ENCODE measurements at places on chromosomes 5 and 9.

- DNase-seq = no peak
- no peaks in the 10 kb centered on the region for H3K27me3 ChIP-seq
- no peak overlapping the region for H3K4me3 ChIP-seq
Measured at GRCh38 chr5:173904151-173904550, 16.0 kb downstream of the CPEB4 start.

- no peak overlapping the region for H3K4me3 ChIP-seq
- H3K4me1 ChIP-seq = no peaks in the 10 kb centered on the region
- H3K36me3 ChIP-seq = no peaks in the 10 kb centered on the region
- DNase-seq = no peak
- no peaks in the 10 kb centered on the region for H3K27me3 ChIP-seq
Measured at GRCh38 chr5:74156728-74157383, 483.7 kb downstream of the ENC1 start.

DNA sequence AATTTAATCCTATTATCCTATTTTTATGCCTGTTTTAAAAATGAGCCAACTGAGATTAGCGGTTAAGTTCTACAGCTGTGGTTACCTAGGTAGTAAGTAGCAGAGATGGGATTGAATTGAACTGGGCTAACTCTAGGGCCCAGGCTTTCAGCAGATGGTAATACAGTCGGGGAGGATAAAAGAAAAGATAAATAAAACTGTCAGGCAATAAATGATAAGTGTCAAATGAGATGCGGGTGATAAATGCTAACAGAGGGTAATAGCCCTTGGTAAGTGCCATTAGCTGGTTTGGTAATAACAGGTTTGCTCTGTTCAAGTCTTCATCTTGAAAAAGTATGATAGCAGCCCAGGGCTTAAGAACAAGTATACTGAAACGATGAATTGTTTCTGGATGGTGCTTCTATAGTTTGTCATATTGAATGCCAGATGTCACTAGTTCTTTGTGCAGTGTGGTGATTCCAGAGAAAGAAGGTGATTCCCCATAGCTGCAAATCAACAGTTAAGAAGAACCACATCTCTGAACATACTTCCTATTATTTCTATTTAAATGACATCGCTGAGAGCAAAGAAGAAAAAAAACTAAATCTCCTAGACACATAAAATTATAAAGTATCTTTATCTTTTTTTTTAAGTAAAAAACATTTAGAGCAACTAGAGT lies 360.8 kb upstream of the PANK3 start:
- H3K4me3 ChIP-seq = no peak overlapping the region
- no peaks in the 10 kb centered on the region for H3K36me3 ChIP-seq
- no peak for DNase-seq
- H3K27me3 ChIP-seq = no peaks in the 10 kb centered on the region

DNA sequence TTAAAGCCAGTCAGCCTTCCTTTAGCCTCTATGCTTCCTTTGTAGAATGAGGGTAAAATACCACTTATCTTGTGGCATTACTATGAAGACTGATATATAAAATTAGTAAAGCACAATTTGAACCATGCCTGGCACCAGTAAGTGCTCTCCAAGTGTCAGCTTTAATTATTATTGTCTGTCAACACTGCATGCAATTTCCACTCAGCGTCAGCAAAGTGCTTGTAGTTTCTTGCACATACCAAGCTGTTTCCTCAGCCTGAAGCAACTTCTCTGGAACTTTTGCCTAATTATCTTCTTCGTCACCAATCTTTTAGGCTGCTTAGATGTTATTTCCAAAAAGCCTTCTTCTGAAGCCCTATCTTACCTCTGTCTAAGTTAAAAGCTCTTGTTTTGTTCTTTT lies 177.3 kb downstream of the CDC42SE2 start:
- H3K27me3 ChIP-seq = no peaks in the 10 kb centered on the region
- H3K27ac ChIP-seq = no peak overlapping the region
- H3K36me3 ChIP-seq = peaks cover 1% of the 10 kb centered on the region
- H3K4me3 ChIP-seq = no peak overlapping the region
- no peak for DNase-seq

DNA sequence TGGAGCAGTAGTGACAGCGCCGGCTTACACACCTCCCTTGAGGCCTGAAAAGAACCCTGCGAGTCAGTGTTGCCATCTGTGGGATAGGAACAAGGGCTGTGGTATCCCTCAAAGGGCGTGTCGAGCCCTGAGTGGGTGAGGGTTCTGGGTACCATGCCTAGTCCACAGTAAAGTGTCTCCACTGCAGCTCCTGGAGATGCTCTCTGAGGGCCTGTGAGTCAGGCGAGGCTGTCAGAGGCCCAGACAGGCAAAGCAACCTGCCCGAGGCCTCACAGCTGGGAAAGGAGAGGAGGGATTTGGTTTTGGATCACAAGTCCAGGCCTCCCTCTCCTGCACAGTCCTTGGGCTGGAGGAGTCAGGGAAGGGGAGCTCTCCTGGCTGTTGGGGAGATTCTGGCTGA lies 6.1 kb downstream of the PRRX2 start:
- H3K4me1 ChIP-seq = no peaks in the 10 kb centered on the region
- H3K36me3 ChIP-seq = no peaks in the 10 kb centered on the region
- H3K27me3 ChIP-seq = no peaks in the 10 kb centered on the region
- no peak for DNase-seq
- H3K4me3 ChIP-seq = no peak overlapping the region

- H3K27me3 ChIP-seq = no peaks in the 10 kb centered on the region
- H3K36me3 ChIP-seq = no peaks in the 10 kb centered on the region
- DNase-seq = no peak
Measured at GRCh38 chr5:101782352-101783103, 513.6 kb downstream of the SLCO4C1 start.

DNA sequence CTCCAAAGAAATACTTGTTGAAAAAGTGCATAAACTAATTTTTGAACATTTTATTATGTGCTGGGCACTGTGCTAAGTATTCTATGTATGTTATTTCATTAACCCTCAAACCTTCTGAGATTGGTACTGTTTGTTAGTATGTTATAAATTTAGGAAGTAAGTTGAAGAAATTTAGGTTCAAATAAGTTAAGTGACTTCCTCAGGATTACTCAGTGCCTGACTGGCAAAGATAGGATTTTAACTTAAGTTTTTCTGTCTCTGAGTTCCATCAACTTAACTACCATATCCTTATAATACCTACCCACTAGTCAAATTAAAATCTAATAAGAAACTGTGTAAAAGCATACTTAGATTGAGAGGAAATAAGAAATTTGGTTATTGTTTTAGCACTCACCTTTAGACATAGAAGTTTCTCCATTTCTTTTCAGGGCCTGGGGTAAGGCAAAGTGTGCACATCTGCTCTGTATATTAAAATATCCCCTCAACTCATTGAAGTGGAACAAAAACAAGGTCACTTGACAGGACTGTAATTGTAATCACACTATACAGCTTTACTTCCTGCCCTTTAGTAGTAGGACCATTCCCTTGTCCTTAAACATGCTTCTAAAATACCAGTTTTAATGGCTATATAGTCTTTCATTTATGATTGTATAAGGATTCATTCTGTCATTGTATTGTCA lies 15.2 kb downstream of the TGFBR1 start:
- H3K27me3 ChIP-seq = no peaks in the 10 kb centered on the region
- H3K27ac ChIP-seq = no peak overlapping the region
- no peaks in the 10 kb centered on the region for H3K4me1 ChIP-seq
- no peaks in the 10 kb centered on the region for H3K36me3 ChIP-seq
- DNase-seq = no peak

DNA sequence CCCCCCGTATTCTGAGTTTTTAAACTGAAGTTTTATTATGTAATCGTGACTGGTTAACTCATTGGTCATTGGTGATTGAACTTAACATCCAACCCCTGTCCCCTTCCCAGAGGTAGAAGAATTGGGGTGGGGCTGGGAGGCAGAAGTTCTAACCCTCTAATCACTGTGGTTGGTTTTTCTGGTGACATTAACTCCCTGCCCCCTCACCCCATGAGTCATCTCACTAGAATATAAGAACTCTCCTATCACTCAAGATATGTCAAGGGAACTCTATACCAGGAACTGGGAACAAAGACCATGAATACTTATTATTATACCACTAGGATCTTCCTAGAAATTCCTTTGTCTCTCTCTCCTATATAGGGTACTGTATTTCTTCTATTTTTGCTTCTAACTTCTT lies 52.3 kb upstream of the CAVIN4 start:
- no peak overlapping the region for H3K27ac ChIP-seq
- H3K36me3 ChIP-seq = no peaks in the 10 kb centered on the region
- no peak overlapping the region for H3K4me3 ChIP-seq

GRCh38 chr5:36879274-36880033 lies 2.9 kb downstream of the NIPBL start:
- peaks cover 23% of the 10 kb centered on the region for H3K4me1 ChIP-seq
- no peak overlapping the region for H3K27ac ChIP-seq
- DNase-seq = no peak
- H3K36me3 ChIP-seq = no peaks in the 10 kb centered on the region
- no peaks in the 10 kb centered on the region for H3K27me3 ChIP-seq

DNA sequence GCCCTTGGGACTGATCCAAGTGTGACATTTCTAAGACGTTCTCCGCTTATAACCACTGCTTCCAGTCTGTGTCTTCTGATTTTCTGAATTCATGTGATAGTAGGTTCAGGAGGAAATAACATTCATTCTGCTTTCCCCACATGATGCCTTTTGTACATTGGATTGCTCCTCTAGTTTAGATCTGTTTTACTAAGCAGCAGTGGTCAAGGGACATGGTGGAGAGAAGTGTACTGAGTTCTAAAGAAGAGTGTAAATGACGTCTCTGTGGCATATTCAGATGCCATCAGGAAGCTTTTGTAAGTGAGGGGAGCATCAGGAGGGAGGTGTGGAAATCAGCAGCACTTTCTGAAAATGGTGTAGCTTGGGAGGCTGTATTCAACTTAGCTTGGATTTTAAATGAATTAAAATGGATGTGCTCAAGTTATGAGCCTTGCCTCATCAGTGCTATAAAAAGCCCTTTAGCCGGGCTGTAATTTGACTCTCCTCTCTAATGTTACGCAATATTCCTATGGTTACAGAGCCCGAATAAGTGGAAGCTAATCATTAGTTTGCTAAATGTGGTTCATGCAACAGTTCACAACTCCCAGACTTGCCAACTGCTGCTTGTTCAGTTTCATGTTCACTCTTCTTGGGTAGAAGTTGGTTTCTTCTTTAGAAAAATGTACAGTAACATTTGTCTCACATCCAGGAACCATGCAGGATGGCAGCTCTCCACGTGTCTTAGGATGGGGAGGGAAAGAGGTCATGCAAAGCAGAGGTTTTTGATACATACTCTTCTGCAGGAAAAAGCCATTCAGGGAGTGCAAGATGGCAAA lies 281.3 kb downstream of the ARHGAP26 start:
- H3K4me3 ChIP-seq = no peak overlapping the region
- H3K27ac ChIP-seq = peak overlapping the region; percentile 7
- H3K36me3 ChIP-seq = no peaks in the 10 kb centered on the region
- 0 out of 2 replicates have a peak, but pooled peaks cover 8% of the 10 kb centered on the region for H3K4me1 ChIP-seq
- H3K27me3 ChIP-seq = no peaks in the 10 kb centered on the region

DNA sequence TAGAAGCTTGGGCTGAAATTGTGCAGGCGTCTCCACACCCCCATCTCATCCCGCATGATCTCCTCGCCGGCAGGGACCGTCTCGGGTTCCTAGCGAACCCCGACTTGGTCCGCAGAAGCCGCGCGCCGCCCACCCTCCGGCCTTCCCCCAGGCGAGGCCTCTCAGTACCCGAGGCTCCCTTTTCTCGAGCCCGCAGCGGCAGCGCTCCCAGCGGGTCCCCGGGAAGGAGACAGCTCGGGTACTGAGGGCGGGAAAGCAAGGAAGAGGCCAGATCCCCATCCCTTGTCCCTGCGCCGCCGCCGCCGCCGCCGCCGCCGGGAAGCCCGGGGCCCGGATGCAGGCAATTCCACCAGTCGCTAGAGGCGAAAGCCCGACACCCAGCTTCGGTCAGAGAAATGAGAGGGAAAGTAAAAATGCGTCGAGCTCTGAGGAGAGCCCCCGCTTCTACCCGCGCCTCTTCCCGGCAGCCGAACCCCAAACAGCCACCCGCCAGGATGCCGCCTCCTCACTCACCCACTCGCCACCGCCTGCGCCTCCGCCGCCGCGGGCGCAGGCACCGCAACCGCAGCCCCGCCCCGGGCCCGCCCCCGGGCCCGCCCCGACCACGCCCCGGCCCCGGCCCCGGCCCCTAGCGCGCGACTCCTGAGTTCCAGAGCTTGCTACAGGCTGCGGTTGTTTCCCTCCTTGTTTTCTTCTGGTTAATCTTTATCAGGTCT lies at the start of gene C9orf72:
TSS of gene C9orf72 (minus strand) at position 564 of the 716 bp plus-strand sequence. CDS start 6,361 bp downstream, outside the sequence.
- peak within 1 kb of the TSS; percentile 97 for H3K27ac ChIP-seq
- peak; percentile 46 for DNase-seq
- H3K4me3 ChIP-seq = peak within 1 kb of the TSS; percentile 45
- H3K36me3 ChIP-seq = no peaks in the 10 kb centered on the region
- no peaks in the 10 kb centered on the region for H3K4me1 ChIP-seq

DNA sequence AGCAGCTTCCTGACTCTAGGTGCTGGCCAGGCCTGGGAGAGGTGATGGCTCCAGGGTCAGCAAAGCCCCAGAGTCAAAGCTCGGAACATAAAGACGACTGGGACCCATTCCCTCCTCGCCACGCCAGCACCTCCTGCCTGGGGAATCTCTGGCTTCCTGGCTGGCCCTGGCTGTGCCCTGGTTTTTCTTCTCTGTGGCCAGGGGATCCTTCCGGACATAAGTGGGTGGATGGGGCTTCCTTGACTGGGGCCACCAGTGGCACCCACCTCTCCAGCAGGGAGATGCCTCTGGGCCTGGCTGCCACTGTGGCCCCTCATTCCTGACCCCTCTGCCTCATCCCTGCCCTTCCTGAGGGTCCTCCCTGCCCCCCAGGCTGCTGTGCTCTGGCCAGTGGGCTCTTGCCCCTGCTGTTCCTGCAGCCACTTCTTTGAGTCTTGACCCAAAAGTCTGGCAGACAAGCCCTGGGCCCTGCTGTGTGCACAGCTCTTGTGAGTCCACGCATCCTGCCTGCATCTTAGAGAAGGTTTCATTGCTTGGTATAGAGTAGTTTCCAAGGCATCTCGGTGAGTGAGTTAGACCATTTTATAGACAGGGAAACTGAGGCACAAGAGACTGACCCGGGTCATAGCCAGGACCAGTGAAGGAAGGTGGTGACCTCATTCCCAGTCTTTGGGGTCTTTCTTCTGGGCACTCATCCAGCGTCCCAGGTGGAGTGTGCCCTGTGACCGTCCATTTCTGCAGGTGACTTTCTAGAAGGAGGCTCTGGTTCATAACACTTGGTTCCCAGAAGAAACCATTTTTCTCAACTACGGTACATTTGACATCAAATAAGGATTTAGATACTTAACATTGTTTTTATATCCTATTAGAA lies 17.3 kb upstream of the LPCAT1 start:
- H3K27me3 ChIP-seq = no peaks in the 10 kb centered on the region
- DNase-seq = no peak
- no peak overlapping the region for H3K4me3 ChIP-seq
- H3K4me1 ChIP-seq = no peaks in the 10 kb centered on the region
- H3K36me3 ChIP-seq = no peaks in the 10 kb centered on the region

- H3K36me3 ChIP-seq = peaks cover 3% of the 10 kb centered on the region
- H3K4me1 ChIP-seq = no peaks in the 10 kb centered on the region
- no peak for DNase-seq
- no peak overlapping the region for H3K27ac ChIP-seq
- H3K4me3 ChIP-seq = no peak overlapping the region
Measured at GRCh38 chr5:1468629-1469527, 23.6 kb upstream of the SLC6A3 start.

- peak; percentile 87 for DNase-seq
- peak overlapping the region; percentile 15 for H3K4me3 ChIP-seq
- peaks cover 18% of the 10 kb centered on the region for H3K4me1 ChIP-seq
- H3K27me3 ChIP-seq = no peaks in the 10 kb centered on the region
Measured at GRCh38 chr9:129166623-129167557, 11.2 kb downstream of the IER5L start.
